ENCODE measurements at places on chromosomes 12 and 14.

DNA sequence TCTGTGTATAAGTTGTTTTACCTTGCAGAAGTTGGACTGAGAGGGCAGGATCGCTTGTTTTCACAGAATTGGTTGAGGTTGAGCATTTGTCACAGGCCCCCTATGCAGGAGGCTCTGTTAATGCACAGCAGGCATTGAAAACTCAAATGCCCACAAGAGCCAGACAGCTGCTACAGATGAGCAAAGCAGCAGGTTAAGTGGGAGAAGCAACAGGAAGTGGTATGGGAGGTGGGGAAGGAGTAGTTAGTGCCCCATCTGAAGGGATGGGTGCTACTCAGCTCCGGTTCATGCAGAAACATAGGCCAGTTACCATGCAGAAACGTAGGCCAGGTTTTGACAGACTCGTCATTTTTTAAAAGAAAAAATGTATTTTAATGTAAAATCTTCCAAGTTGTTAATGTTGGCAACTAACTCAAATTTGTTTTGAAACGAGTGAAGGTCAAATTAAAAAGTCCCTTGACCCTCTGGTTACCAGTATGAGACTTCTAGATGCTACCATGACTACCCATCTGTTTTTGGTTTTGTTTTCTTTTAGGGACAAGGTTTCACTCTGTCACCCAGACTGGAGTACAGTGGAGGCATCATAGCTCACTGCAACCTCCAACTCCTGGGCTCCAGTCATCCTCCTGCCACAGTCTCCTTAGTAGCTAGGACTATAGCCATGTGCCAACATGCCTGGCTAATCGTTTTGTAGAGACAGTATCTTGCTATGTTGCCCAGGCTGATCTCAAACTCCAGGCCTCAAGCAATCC is 84.7 kb upstream of the FRMD6 start:
- no peak for DNase-seq

- peak; percentile 64 for DNase-seq
Measured at GRCh38 chr12:69059465-69060457, 126.8 kb upstream of the CPM start.

- no peak for DNase-seq
Measured at GRCh38 chr14:93734086-93734822, 54.0 kb downstream of the PRIMA1 start.

GRCh38 chr12:76820888-76821482 is 57.1 kb downstream of the ZDHHC17 start:
- no peak for DNase-seq

GRCh38 chr12:84034871-84035270 is 877.7 kb downstream of the SLC6A15 start:
- no peak for DNase-seq

- no peak for DNase-seq
Measured at GRCh38 chr14:68011406-68012028, 191.9 kb downstream of the RAD51B start.

- DNase-seq = no peak
Measured at GRCh38 chr12:2958432-2959191, 585 bp upstream of the TEAD4 start.

DNA sequence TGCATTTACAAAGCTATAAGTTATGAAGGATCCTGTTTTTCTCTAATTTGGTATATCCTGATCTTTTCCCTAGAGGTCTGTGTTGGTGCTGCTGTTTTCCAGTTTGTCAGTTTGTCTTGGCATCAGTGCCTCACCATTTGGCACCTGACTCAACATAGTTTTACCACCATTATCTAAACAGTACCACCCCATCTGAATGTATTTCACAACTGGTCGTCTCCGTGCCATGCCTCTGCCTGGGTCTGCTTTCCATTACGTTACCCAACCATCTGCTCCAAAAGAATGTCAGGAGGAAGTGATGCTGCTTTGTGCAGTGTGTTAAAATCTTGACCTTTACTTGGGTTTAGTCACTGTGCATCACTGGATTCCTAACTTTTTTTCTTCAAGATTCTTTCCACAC is 129.3 kb upstream of the RASSF8 start:
- peak; percentile 84 for DNase-seq

GRCh38 chr12:65798918-65799317 is 25.4 kb upstream of the HMGA2 start:
- no peak for DNase-seq

GRCh38 chr14:24630872-24631477 is 3.0 kb downstream of the GZMB start:
- no peak for DNase-seq

DNA sequence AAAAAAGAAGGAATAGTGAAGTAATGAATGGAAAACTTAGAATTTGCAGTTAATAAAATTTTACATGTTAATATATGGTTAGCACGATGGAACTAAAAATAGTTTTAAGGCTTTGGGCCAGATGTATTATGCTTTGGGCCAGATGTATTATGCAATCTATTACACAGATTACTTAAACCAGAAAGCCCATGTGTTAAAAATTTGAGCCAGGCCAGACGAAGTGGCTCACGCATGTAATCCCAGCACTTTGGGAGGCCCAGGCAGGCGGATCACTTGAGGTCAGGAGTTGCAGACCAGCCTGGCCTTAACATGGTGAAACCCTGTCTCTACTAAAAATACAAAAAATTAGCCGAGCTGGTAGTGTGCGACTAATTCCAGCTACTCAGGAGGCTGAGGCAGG is 17.2 kb downstream of the IFT81 start:
- no peak for DNase-seq

- no peak for DNase-seq
Measured at GRCh38 chr12:2169940-2170339, 117.2 kb downstream of the CACNA1C start.

DNA sequence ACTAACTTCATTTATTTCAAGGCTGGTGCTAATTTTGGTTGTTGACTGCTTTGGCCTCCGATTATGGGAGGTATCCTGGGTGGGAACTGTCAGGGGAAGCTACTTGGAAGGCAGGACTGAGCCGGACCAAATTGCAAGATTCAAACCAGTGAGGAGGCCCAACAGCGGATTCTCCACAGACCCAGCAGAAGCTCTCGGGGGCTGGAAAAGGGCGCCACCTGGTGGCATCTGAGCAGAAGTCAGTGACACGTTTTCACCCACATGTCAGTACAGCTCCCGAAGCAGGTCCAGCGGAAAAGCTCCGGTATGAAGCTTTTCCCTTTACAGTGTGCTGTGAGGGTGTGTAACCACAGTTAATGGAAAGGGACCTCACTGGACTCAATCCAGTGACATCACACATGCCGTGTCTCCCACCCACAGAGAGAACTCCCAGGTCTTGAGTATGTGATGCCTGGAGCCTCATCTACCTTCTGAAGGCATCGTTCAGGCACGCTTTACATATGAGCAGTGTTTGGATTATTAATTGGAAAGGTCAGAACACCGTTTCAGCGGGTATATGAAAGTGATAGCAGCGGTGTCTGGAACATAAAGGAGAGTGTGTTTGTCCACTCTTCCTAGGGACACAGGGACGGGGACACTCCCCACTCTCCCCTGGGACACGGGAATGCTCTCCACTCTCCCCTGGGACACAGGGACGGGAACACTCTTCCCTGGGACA is 3.6 kb upstream of the P2RX2 start:
- DNase-seq = peak; percentile 24

GRCh38 chr12:24231298-24231697 is 281.8 kb upstream of the SOX5 start:
- DNase-seq = no peak

GRCh38 chr14:59484639-59485175 is 390 bp downstream of the JKAMP start:
- no peak for DNase-seq

- no peak for DNase-seq
Measured at GRCh38 chr12:55058776-55059175, 39.0 kb downstream of the NEUROD4 start.

DNA sequence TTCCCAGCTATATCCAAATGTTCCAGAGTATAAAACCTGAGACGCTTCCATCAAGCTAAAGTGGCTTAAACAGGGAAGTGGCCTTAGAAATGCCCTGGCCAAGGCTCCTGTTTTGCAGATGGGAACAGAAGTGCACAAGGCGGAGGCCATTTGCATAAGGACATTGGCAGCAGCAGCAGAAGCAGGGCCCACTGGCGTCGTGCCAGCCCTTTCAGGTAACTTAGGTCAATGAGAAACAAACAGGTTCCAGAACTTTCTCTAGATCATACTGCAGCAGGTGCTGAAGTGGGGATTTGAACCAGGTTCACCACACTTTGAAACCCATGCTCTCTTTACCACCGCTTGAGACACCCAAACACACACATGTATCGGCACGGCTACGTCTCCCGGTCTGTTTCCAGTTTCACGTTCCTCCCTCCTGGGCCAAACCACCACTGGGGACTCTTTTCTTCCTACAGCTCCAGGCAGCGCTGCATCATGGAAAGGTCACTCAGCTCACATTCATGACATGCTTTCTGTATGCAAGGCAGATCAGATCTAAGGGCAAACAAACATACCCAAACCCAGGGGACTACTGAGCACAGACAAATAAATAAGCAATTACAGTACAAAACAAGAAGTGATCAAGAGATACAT is 46.0 kb upstream of the PLEKHG6 start:
- DNase-seq = no peak

- DNase-seq = no peak
Measured at GRCh38 chr14:72523424-72524294, 370.2 kb downstream of the DPF3 start.

GRCh38 chr14:94770815-94771157 is 873 bp upstream of the GSC start:
- DNase-seq = no peak

DNA sequence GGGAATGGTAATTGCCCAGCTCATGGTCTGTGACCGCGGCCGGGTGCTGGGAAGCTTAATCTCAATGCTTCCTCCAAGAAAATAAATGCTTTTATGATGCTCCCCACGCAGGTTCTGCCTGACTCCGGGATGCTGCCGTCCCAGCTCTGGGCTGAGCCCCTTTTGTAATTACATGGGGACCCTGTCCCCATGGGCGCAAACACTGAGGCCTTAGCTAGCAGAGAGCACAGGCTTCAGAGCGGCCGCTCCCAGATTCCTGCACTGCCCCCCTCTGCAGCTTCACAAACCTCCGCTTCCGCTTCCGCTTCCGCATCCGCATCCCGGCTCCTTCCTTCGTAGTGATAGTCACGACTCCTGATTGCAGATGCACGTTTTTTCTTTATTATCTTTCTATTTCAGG is 129.5 kb downstream of the KIF26A start:
- no peak for DNase-seq

DNA sequence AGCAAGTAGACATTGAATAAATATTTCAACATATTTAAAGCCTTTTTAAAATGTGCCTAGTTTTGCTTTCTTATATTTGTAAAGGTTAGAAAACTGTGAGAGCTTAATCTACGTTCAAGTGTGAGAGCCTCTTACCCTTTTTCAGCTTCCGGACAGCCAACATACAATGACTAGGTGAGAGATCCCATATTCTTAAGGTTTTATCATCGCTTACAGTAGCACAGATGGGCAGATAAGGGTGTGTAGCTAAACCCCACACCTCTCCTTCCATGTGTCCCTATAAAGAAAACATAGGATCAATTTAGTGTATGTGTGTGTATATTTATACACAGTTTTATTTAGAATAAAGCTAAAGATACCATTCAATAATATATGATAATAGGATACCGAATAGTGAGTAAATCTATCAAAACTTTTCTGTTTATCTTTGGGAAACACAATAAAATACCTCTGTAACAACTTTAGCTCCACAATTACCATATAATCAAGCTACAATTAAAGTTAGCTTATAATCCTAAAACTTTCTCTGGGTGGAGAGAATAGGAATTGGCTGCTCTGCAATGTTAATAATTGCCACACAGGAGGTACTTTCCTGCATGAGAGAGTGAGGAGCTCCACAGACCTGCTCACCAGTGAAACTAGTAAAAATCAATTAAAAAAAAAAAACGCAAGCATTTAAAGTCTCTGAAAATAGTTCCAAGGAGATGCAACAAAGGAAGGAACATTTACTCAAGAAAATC is 110.8 kb downstream of the EML5 start:
- no peak for DNase-seq

DNA sequence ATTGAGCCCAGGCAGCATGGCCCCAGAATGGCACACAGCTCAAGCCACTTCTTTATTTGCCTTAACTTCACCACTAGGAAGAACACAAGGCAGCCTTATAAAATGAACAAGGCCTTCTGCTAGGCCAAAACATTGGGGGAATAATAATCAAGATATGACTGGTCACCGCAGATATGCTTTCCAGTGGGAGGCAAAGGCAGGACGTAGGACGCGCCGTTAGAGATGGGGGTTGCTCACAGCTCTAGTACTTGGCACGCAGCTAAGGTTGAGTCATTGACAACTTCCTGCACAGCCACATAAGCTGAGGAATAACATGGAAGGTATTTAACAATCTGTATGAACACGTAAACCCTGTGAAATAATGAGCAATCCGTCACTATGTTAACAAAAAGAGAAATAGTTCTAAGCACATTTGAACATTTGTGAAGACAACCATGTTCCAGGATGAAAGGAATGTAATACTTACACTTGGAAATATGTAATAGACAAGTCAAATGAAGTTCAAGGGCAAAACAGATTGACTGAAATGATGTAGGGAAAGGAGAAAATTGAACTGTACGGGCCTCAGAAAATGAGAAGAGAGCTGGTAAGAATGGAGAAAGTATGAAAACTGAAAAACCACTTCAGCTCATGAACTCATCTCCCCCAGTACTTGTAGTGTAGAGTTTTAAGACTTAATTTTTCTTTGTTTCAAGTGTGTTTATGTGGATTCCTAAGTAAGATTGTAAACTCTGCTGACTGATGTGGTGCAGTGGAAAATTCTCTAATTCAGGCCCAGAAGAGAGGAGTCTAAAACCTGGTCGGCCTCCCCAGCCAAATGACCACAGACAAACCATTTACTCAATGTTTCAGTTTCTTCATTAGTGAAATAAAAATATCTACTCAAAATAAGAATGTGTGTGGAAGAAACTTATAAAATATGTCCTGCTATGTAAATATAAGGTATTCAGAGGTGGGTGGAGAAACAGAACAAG is 59.3 kb upstream of the CCDC91 start:
- peak; percentile 98 for DNase-seq

DNA sequence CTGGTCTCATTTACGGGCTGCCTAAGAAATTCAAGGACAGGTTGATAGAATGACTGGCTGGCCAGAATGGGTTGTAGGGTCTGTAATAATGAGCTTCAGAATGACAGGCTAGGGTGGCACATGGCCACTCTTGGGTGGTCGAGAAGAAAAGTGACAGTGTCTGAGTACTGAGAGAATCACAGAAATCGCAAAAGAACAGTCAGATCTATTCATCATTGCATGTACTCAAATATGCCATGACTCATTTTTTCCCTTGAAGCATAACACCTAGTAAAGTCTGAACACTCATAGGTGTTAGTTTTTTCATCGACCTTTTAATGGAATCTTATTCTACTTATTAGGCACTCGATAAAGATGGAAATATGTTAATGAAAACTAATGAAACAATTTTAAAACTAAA is 37.8 kb upstream of the SEL1L start:
- DNase-seq = no peak

GRCh38 chr12:89389755-89390661 is 37.7 kb upstream of the DUSP6 start:
- no peak for DNase-seq

Measured in retinal pigment epithelial cell (primary cell).